ENCODE measurements at places on chromosomes 1 and 21. TPM values are rescaled to one million over a fixed set of nuclear protein-coding genes. Genes with fewer than 3 reads are reported as not detected.

DNA sequence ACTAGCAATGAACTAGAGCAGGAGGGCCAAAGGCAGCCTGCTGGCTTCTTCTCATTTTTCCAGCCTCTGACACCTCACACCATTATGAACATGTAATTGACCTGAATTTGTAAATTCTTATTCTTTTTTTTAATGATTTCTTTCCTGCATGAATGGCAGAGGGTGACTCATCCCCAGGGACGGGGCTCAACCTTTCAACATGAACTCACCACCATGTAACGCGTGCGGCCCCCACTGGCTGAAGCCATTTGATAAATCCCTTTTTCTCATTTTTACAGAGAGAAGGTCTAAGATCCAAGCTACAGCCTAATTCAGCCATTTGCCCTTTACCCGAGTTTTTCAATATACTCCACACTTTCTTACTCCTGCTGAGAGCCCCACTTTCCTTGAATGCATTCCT is 9.3 kb upstream of the ETS2 start:
- peak; percentile 35 for DNase-seq

DNA sequence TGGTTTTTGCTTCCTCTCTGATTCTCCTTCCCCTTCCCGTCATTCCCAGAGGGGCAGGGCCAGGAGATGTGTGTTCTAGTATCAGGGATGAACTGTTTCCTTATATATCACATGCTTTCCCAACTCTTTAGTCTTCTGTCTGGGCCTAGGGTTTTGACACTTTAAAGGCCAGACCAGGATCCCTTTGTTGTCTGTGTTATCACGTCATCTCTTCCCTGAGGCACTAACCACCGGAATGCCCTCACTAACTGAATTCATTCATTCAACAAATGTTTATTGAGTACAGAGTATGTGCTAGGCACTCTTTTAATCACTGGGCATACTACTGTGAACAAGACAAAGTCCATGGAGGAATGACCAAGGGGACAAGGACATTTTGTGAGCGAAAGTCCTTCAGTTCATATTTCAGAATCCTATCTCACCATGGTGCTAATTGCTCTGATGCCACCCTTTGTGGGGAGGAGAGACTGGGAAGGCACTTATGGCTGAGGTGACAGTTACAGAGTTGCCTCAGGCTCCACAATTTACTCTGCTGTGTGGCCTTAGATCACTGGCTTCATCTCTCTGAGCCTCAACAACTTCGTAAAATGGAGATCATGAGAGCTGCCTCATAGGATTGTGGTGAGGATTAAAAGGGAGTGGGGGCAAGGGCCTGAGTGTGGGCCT is 12.0 kb upstream of the ZNF362 start:
- peak; percentile 45 for DNase-seq

TEX38 gene
- polyA plus RNA-seq: not detected

NTRK1 gene
- 0.82 TPM for polyA plus RNA-seq

WNT3A gene
- not detected for polyA plus RNA-seq

CD48 gene
- 1.3 TPM for polyA plus RNA-seq

REN gene
- not detected for polyA plus RNA-seq

Data from muscle of leg (tissue), 16 donors.